ENCODE measurements at places on chromosomes 1 and 21.

DNA sequence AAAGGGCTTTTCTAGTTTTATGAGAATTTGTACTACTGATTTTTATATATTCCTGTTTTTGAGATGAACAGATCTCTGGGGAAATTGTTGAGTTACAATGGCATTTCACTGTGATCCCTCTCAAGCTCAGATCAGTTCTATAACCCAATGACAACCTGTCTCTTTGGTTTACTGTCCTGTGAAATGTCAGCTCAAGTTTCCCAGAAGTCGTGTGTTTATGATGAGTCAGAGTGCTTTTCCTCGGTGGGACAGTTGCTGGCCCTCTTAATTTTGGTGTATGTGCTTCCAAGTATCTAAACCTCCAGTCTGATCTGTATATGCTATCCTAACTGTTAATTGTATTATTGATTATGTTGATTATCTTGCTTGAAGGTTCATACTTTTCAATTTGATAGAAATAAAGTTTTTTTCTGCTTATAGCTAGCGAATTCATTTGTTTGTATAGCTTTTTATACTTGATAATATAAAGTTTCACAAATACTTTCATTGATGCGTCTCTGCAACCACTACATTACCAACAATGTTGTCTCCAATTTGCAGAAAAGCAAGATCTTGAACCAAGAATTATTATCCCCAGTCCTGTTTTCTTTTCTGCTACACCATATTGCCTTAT, 77.5 kb upstream of the DNAJC6 start:
- peak; percentile 86 for DNase-seq

GRCh38 chr21:29005696-29006095, 13.0 kb upstream of the LTN1 start:
- no peak for DNase-seq

- DNase-seq: no peak
These were observed 201.8 kb upstream of the BRINP3 start for GRCh38 chr1:190679454-190679853.

DNA sequence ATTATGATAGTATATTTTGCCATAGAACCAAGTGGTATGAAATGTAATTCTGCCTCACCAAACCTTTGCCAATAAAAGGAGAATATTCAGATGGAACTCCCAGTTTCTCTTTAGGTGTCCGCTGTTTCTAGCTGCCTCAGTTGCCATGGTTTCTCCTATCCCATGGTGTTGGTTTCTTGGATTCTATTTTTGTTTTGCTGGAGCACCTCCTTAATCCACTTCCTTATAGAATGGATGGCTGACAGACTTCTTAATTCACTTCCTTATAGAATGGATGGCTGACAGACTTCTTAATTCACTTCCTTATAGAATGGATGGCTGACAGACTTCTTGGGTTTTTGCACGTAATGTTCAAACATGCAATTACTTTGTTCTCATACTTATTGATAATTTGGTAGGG, 43.7 kb downstream of the ADARB1 start:
- DNase-seq: no peak

- DNase-seq: no peak
These were observed 32.1 kb downstream of the TMEM51 start for GRCh38 chr1:15185617-15186016.

GRCh38 chr1:7401814-7402547, 369.1 kb upstream of the VAMP3 start:
- DNase-seq: no peak

GRCh38 chr1:181453541-181454201, 29.6 kb upstream of the CACNA1E start:
- DNase-seq: no peak

DNA sequence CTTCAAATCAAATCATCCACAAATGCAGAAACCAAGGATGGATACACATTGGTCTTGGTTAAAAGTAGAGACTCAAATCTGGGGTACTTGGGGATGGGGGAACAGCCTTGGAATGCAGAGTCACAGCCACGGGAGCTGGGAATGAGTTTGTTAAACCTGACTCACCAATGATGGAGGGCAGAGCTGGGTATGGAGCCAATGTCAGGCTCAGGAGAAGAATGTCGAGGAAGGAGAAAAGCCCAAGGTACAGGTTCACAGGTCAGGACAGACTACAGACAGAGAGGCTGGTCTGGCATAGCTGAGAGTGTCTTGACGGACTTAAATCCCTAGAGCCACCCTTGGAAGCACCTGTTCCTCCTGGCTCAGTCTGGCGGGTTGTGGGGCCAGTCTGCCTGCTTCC, 237.6 kb downstream of the NTNG1 start:
- no peak for DNase-seq

- DNase-seq: peak; percentile 95
These were observed 11.0 kb upstream of the LMNA start for GRCh38 chr1:156103521-156103947.

- DNase-seq: peak; percentile 38
These were observed 122.1 kb downstream of the NEK7 start for GRCh38 chr1:198278943-198279342.

DNA sequence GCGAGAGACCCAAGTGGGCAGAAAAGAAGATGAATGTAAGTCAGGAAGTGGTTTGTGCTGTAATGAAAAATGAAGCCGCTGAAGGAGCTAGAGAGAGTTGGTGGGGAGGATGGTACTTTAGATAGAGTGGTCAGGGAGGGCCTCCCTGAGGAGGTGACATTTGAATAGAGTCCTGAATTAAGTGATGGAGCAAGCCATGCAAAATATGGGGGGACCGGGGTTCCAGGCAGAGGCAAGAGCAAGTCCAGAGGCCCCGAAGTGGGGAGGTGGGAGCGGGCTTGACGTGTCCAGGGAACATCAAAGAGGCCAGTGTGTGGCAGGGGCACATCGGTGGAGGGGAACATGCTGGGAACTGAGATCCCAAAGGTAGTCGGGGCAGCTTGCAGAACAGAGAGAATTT, 43.1 kb downstream of the OPRD1 start:
- DNase-seq: no peak

GRCh38 chr21:46061950-46062349, 36.0 kb upstream of the COL6A2 start:
- no peak for DNase-seq

DNA sequence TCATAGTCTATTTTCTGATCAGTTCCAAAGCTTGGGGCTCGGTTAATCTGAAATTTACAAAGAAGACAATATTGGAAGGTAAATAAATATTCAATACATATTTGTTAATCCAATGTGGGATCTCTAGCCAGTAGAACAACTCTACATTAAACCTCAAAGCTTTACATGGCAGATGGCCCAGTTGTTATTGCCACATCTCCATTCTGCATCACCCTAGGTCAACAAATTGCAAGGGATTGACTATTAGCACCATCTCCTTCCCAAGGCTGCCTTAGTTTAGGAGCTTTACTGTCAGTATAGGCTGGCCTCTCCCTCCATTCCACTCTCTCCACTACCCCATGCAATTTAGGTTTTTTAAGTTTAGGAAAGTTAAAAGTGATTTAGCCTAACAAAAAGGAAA, 69.7 kb downstream of the TTLL7 start:
- DNase-seq: no peak

DNA sequence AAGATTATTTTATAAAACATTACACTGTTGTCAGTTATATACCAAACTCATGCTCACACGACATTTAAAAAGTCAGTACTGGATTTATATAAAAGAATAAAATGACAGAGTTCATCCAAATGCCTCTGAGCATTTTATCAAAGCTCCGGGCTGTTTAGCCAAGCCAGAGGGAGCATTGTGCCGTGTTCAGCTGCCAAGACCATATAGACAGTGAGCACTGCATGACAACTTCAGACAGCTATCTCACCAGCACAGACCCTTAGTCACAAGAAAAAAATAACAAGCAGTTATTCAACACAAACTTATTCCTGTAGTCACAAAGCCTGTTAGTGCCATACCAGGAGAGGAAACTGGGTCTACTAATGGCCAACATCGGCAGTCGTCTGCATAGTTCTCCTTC, 88.0 kb upstream of the PBX1 start:
- no peak for DNase-seq

DNA sequence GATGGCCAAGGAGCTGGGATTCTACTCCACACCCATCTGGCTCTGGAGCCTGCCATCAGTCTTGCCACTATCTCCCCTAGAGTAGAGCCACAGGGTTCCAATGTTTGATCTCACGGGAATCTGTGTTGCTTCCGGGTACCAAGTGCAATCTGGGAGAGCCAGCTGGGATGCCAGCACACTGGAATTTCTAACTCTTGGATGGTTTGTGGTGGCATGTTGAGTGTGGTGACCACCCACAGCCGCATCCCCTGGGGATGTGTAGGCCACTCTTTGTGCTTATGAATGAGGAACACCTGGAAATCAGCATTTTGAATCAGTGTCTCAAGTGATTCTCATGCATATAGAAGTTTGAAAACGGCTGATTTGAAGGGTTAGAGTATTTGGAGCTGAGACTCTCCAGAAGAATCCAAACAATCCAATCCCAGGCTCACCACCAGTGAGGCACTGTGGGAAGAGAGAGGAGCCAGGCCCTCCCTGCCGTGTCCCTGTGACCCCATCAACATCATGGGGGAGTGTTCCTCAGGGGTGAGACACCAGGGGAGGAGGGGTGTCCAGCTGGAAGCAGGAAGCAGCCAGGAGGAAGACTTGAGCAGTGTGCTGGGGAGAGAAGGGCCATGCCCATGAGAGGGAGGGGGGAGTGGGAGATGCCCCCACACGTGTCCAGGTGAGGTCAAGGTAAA, 13.4 kb downstream of the FBLIM1 start:
- no peak for DNase-seq

GRCh38 chr1:55504306-55504731, 289.2 kb upstream of the USP24 start:
- DNase-seq: no peak

DNA sequence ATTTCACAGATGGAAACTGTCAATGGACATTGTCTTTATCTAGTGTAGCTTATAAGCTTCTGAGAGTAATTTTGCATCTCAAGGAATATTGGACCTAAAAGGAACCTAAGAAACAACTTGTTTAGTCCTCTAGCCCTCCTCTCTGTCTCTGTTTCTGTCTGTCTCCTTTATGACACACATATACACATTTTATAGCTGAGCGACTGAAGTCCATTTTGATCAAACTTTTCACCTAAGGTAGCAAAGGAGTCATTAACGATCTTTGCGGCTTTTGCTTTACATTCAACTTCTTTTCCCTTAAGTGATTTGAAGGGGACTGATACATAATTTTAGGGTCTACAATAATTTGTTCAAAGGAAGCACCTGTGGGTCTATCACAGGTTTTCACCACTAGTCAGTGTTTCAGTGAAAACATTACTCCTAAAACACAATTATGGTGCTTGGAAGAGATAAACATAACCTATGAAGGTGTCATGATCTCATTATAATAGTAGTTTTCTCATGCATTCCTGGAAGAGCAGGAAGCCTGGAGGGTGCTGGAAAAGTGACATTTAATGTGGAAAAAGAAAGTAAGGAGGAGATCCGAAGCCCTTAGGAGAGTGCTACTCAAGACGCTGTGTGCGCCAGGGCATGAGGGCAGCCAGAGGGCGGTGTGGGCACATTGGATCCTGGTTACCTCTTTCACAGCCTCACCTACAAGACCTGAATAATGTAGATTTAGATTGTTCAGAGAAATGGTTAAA, 248.6 kb downstream of the DNM3 start:
- peak; percentile 18 for DNase-seq

DNA sequence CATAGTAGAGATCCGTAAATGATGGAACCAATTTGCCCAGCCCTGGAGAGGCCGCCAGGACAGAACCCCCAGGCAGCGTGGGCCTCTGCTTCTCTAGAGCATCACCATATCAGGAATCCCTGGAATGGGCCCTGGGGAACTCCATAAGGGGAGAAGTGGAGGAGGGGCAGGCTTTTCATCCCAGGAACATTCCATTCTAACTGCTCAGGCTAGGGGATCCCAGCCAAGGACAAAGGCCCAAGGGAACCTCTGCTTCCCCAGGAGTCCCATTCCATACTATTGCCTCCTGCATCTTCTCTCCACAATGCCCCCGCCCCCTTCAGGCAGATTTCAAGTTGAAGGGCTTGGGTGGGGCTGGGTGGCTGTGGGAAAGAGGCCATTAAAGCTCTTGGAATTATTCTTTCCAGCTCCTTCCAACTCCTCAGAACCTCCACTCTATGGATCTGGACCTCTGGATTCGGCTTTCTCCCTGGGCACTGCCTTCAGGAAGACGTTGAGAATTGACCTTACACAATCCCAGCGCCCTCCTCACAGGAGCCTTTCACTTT, 6.0 kb downstream of the TRNP1 start:
- no peak for DNase-seq

DNA sequence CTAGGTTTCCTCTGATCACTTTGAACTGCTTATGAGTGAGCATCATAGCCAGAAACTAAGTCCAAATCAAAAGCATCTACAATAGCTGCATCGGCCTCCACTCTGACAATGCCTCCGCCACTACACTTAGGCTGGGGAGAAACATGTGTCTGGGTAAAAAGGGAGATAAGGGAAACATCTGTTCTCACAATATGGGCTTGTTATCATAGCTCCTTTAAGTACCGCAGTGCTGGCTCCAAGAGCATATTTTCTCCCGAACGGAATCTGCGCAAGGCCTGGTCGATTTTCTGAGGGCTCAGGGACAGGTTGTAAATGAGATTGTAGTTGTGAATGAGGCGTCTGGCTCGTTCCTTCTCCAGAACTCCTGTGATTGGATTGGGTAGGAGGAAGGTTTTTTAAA, 63.9 kb upstream of the CYP2J2 start:
- DNase-seq: peak; percentile 1

- DNase-seq: no peak
These were observed 80.9 kb downstream of the PCBP3 start for GRCh38 chr21:45724345-45724961.

GRCh38 chr1:230842801-230843200, 25.5 kb downstream of the C1orf198 start:
- DNase-seq: no peak

GRCh38 chr1:114033216-114033706, 54.0 kb downstream of the OLFML3 start:
- DNase-seq: peak; percentile 11

- no peak for DNase-seq
These were observed 2.3 kb downstream of the OBSCN start for GRCh38 chr1:228210076-228210651.

GRCh38 chr1:71853360-71853759, 429.0 kb downstream of the NEGR1 start:
- DNase-seq: no peak
